ENCODE measurements at places on chromosomes 5 and 9.

DNA sequence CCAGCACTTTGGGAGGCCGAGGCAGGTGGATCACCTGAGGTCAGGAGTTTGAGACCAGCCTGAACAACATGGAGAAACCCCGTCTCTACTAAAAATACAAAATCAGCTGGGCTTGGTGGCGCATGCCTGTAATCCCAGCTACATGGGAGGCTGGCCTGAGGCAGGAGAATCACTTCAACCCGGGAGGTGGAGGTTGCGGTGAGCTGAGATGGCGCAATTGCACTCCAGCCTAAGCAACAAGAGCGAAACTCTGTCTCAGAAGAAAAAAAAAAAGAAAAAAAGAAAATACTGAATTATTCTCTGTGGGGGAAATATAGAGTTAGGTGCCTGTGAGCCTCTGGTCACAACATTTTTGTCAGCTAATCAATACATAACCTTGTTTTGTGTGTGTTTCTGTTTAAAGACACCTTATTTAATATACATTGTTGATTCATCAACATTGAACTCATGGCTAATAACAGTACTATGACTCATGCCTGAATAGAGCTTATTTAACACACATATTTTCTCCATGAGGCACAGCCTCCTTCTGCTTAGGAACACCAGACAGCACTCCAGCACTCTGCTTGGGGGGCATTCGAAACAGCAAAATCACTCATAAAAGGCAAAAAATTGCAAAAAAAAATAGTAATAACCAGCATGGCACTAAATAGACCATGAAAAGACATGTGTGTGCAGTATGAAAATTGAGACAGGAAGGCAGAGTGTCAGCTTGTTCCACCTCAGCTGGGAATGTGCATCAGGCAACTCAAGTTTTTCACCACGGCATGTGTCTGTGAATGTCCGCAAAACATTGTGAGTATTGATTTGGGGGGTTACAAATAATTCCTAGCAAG is at the start of gene IL31RA:
Gene IL31RA (plus strand): TSS at position 519 of the 836 bp plus-strand sequence. CDS start 214 bp downstream, at position 733.
- no peak within 1 kb of the TSS for H3K4me3 ChIP-seq
- H3K36me3 ChIP-seq = no peaks in the 10 kb centered on the region
- no peak within 1 kb of the TSS for H3K27ac ChIP-seq
- H3K27me3 ChIP-seq = no peaks in the 10 kb centered on the region

- H3K27ac ChIP-seq = no peak overlapping the region
- no peaks in the 10 kb centered on the region for H3K36me3 ChIP-seq
- no peak overlapping the region for H3K4me3 ChIP-seq
- peak; percentile 15 for DNase-seq
These were observed 40.0 kb downstream of the NIM1K start for GRCh38 chr5:43231977-43232376.

DNA sequence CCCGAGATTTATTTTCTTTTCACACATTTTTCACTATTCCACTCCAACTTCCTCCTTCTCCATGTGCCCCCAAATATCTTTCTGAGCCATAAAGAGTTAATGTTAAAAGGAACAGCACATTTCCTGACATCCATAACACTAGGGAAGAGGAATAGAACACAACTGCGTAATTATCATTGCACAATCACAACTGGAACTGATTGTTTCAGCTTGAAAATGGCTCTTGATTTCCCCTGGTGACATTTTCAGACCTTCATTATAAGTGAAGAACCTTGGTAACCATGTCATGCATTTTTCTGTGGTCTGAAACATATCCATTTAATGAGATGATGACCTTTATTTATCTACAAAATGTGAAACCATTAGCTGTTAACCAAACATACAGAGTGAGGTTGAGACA is 82.4 kb downstream of the PCSK1 start:
- no peak overlapping the region for H3K4me3 ChIP-seq
- H3K27ac ChIP-seq = no peak overlapping the region
- no peaks in the 10 kb centered on the region for H3K4me1 ChIP-seq
- H3K36me3 ChIP-seq = no peaks in the 10 kb centered on the region
- peak; percentile 17 for DNase-seq
- no peaks in the 10 kb centered on the region for H3K27me3 ChIP-seq

DNA sequence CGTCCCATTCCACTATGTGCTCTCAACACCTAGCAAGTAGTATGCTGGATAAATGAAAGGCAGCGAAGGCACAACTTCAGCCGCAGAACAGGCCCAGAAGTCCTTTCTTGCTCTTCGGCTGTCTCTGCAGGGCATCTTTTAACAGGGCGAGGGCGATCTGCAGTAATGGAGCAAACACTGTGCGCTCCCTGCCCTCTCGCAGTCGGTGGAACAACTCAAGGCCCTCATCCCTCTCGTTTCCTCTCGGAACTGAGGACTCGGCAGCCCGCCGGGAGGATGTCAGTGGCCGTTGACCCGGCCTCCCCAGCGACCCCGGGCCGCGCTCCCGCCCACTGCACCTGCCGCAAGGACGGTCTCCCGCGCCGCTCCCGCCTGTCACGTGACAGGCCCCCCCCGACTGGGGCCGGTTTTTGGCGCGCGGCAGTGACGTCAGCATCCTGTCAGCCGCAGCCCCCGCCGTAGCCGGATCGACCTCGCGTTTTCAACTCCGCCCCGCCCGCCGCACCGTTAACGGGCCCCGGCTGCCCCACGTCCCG is 1.1 kb downstream of the ZNF367 start:
- no peaks in the 10 kb centered on the region for H3K27me3 ChIP-seq
- peak overlapping the region; percentile 72 for H3K27ac ChIP-seq
- H3K4me3 ChIP-seq = peak overlapping the region; percentile 82
- peaks cover 21% of the 10 kb centered on the region for H3K4me1 ChIP-seq
- DNase-seq = peak; percentile 88

DNA sequence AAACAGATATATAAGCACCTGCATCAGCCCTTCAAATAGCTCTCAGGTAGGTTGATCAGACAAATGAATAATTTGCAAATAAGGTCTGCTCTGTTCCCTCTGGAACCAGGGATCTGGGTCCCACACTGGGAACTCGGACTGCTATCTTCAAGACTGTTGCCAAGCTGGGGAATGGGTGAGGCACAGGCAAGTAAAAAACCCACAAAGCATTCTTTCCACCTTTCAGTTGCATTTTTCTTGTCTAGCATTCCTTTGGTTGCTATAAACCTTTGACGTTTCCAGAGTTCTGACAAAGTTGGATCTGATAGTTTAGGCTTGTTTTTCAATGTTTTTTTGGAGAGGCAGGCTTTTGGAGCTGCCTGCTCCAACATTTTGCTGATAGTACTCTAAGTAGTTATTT is 20.1 kb downstream of the FBXL17 start:
- no peaks in the 10 kb centered on the region for H3K36me3 ChIP-seq
- H3K27ac ChIP-seq = no peak overlapping the region
- DNase-seq = no peak

- no peaks in the 10 kb centered on the region for H3K27me3 ChIP-seq
- H3K4me1 ChIP-seq = no peaks in the 10 kb centered on the region
- no peak overlapping the region for H3K4me3 ChIP-seq
- H3K36me3 ChIP-seq = peaks cover 37% of the 10 kb centered on the region
These were observed 18.5 kb downstream of the DDX31 start for GRCh38 chr9:132651259-132651658.

- no peak overlapping the region for H3K27ac ChIP-seq
- no peaks in the 10 kb centered on the region for H3K27me3 ChIP-seq
- H3K36me3 ChIP-seq = no peaks in the 10 kb centered on the region
- no peaks in the 10 kb centered on the region for H3K4me1 ChIP-seq
These were observed 192.8 kb downstream of the MAN2A1 start for GRCh38 chr5:109882546-109882945.

GRCh38 chr5:62326702-62327101 is 20.7 kb downstream of the KIF2A start:
- DNase-seq = no peak
- no peak overlapping the region for H3K27ac ChIP-seq
- no peak overlapping the region for H3K4me3 ChIP-seq

- DNase-seq = no peak
- no peak overlapping the region for H3K4me3 ChIP-seq
- peaks cover 27% of the 10 kb centered on the region for H3K4me1 ChIP-seq
- H3K36me3 ChIP-seq = no peaks in the 10 kb centered on the region
- no peaks in the 10 kb centered on the region for H3K27me3 ChIP-seq
- no peak overlapping the region for H3K27ac ChIP-seq
These were observed 66.9 kb downstream of the ZCCHC7 start for GRCh38 chr9:37187292-37187691.

- H3K27me3 ChIP-seq = no peaks in the 10 kb centered on the region
- DNase-seq = no peak
- H3K27ac ChIP-seq = no peak overlapping the region
- H3K36me3 ChIP-seq = no peaks in the 10 kb centered on the region
These were observed 96.7 kb downstream of the SAXO1 start for GRCh38 chr9:18936094-18936871.

DNA sequence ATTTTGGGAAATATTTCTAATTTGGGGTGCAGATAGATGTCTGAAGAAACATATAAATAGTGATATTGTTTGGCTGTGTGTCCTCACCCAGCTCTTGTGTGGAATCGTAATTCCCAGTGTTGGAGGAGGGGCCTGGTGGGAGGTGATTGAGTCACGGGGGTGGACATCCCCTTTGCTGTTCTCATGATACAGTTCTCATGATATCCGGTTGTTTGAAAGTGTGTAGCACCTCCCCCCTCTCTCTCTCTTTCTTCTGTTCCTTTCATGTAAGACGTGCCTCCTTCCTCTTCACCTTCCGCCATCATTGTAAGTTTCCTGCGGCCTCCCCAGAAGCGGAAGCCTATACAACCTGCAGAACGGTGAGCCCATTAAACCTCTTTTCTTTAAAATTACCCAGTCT is 11.4 kb upstream of the ADAMTS16 start:
- H3K27me3 ChIP-seq = peaks cover 17% of the 10 kb centered on the region
- H3K27ac ChIP-seq = no peak overlapping the region

DNA sequence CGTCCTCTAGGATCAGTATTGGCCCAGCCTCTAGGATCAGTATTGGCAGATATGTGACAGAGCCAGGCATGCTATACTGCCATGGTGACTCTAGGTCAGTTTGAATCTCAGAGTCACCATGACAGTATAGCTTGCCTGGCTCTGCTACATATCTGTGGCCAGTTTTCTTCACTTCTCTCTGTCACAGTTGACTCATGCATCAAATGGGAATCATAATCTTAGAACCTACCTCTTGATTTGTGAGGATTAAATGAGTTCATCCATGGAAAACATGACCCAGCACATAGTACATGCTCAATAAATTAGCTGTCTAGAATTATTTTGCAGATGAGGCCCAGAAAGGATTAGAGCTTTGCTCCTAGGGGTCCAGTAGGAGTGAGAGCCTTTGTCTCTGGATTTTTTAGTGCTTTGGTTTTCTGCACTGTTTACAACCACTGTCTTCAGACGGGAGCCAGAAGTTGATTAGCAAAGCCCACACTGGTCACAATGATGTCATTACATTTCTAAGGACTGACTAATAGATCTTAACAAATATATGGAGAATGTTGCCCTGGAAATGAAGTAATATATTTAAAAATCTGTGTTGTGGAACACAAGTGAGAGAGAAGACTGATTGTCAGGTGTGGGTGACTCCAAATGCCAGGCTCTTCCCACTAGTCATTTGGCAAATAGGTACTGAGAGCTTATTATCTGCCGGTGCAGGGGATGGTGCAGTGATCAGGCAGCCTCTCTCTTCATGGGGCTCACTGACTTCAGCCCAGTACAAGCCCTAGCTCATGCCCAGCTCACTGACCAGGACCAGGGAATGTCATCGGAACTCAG is 76.0 kb downstream of the COL15A1 start:
- H3K4me1 ChIP-seq = no peaks in the 10 kb centered on the region

GRCh38 chr5:131996210-131997025 is 15.0 kb downstream of the ACSL6 start:
- H3K4me1 ChIP-seq = no peaks in the 10 kb centered on the region
- no peak overlapping the region for H3K4me3 ChIP-seq
- no peak for DNase-seq
- H3K27ac ChIP-seq = no peak overlapping the region

DNA sequence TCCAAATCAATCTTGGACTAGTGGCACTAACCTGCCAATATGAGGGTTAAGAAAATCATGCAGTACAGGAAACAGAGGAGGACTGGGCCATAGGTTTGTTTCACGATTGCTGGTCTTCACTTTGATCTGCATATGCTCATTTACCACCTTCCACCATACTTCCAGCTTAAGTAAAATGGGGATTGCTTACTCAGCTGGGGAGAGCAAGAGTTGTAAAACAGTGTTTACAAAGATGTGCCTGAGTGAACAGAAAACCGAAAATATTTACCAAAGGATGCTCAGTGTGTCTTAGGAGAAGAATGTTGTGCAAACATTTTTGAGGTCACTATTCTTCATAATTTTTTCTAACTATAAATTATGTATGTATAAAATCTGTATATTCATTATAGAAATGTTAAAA is 65.1 kb upstream of the DNAH5 start:
- no peak for DNase-seq
- no peak overlapping the region for H3K27ac ChIP-seq
- H3K27me3 ChIP-seq = peaks cover 19% of the 10 kb centered on the region
- H3K4me1 ChIP-seq = peaks cover 4% of the 10 kb centered on the region
- H3K36me3 ChIP-seq = no peaks in the 10 kb centered on the region
- no peak overlapping the region for H3K4me3 ChIP-seq

DNA sequence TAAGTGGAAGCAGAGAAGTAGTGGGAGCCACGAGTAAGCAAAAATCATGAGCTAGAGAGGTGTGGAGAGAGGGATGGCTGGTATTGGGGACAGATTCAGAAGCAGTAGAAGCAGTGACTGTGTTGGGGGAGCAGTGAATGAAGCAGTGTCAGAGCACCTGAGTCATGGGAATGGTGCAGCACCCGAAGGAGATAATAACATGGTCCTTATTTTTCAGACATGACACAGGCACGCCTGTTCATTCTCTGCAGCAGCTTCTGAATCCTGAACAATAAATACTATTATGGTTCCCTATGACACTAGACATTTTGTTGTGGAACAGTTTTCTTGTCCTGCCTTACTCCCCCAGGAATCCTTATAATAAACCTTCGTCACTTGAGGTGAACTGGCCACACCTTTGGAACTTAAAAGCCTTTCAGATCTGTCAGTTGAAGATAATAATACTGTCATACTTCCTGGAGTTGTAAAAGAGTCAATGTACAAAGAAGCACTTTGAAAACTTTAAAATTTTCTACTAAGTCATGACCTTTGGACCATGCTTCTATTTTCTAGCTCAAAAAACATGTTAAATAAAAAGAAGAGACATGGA is 7.0 kb upstream of the RASA1 start:
- H3K4me1 ChIP-seq = no peaks in the 10 kb centered on the region
- no peaks in the 10 kb centered on the region for H3K27me3 ChIP-seq
- no peaks in the 10 kb centered on the region for H3K36me3 ChIP-seq
- no peak for DNase-seq
- no peak overlapping the region for H3K4me3 ChIP-seq
- no peak overlapping the region for H3K27ac ChIP-seq

- no peaks in the 10 kb centered on the region for H3K27me3 ChIP-seq
- no peak overlapping the region for H3K27ac ChIP-seq
- H3K4me3 ChIP-seq = no peak overlapping the region
These were observed 16.8 kb upstream of the PHYKPL start for GRCh38 chr5:178249191-178249989.

- no peak overlapping the region for H3K4me3 ChIP-seq
- H3K36me3 ChIP-seq = no peaks in the 10 kb centered on the region
- no peak overlapping the region for H3K27ac ChIP-seq
- no peaks in the 10 kb centered on the region for H3K27me3 ChIP-seq
- DNase-seq = no peak
- H3K4me1 ChIP-seq = no peaks in the 10 kb centered on the region
These were observed 200.7 kb downstream of the FANCC start for GRCh38 chr9:95116808-95117204.

GRCh38 chr9:131755541-131756198 is 15.8 kb upstream of the RAPGEF1 start:
- no peak overlapping the region for H3K4me3 ChIP-seq
- no peaks in the 10 kb centered on the region for H3K4me1 ChIP-seq
- H3K27me3 ChIP-seq = peaks cover 20% of the 10 kb centered on the region
- H3K27ac ChIP-seq = no peak overlapping the region
- no peaks in the 10 kb centered on the region for H3K36me3 ChIP-seq

GRCh38 chr5:90873033-90873517 is 314.5 kb downstream of the ADGRV1 start:
- peaks cover 11% of the 10 kb centered on the region for H3K4me1 ChIP-seq
- no peak overlapping the region for H3K4me3 ChIP-seq
- H3K36me3 ChIP-seq = no peaks in the 10 kb centered on the region
- no peak for DNase-seq
- H3K27ac ChIP-seq = no peak overlapping the region
- H3K27me3 ChIP-seq = no peaks in the 10 kb centered on the region

All from A673 (cell line).